ENCODE measurements at places on chromosomes 12 and 14. TPM values are rescaled to one million over a fixed set of nuclear protein-coding genes. Genes with fewer than 3 reads are reported as not detected.

AKAP6 gene
- total RNA-seq = 13.0 TPM

AQP6 gene
- total RNA-seq = not detected

TMTC1 gene
- 17.2 TPM for total RNA-seq

AKAP3 gene
- 2.0 TPM for total RNA-seq

DCN gene
- total RNA-seq = 371 TPM

GARIN6 gene
- not detected for total RNA-seq

KLRF2 gene
- not detected for total RNA-seq

KRT2 gene
- total RNA-seq = not detected

SCFD1 gene
- 107 TPM for total RNA-seq

PIWIL1 gene
- 1.5 TPM for total RNA-seq

IL31 gene
- total RNA-seq = not detected

KCNJ8 gene
- total RNA-seq = 24.1 TPM

ATXN7L3B gene
- total RNA-seq = 35.1 TPM

GRCh38 chr12:82619644-82620043, 67.1 kb upstream of the TMTC2 start:
- H3K4me1 ChIP-seq = peaks cover 4% of the 10 kb centered on the region
- no peak overlapping the region for H3K4me3 ChIP-seq
- no peak overlapping the region for H3K27ac ChIP-seq
- no peaks in the 10 kb centered on the region for H3K36me3 ChIP-seq
- DNase-seq = peak; percentile 47

- peaks cover 25% of the 10 kb centered on the region for H3K4me1 ChIP-seq
- no peaks in the 10 kb centered on the region for H3K36me3 ChIP-seq
- H3K27me3 ChIP-seq = no peaks in the 10 kb centered on the region
- H3K27ac ChIP-seq = no peak overlapping the region
- H3K4me3 ChIP-seq = no peak overlapping the region
Measured at GRCh38 chr14:52917735-52918134, 33.1 kb downstream of the FERMT2 start.

GRCh38 chr14:98138666-98139065, 1133.3 kb downstream of the BCL11B start:
- DNase-seq = peak; percentile 44
- H3K27ac ChIP-seq = no peak overlapping the region
- no peaks in the 10 kb centered on the region for H3K36me3 ChIP-seq
- no peaks in the 10 kb centered on the region for H3K4me1 ChIP-seq

GRCh38 chr14:55562135-55562534, 17.9 kb upstream of the KTN1 start:
- no peaks in the 10 kb centered on the region for H3K27me3 ChIP-seq
- H3K36me3 ChIP-seq = no peaks in the 10 kb centered on the region
- H3K27ac ChIP-seq = no peak overlapping the region
- no peak for DNase-seq

DNA sequence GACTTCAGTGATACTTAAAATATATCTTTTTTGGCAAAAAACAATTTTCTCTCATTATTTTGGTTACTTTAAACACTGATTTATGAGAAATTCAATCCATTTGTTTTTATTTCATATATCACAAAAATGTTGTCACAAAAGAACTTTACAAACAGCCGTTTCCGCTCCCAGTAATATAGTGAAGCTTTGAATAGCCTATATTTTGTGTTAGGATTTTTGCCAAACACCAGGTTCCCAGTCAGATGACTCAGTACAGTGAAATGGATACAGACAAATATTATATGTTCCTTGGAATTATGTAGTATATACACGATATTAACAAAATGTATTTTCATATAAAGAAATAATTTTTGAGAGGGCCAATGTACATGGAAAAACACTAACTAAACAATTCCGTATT, 411.1 kb downstream of the CCER1 start:
- H3K4me3 ChIP-seq = no peak overlapping the region
- H3K4me1 ChIP-seq = no peaks in the 10 kb centered on the region
- H3K36me3 ChIP-seq = no peaks in the 10 kb centered on the region
- H3K27me3 ChIP-seq = no peaks in the 10 kb centered on the region
- H3K27ac ChIP-seq = no peak overlapping the region

DNA sequence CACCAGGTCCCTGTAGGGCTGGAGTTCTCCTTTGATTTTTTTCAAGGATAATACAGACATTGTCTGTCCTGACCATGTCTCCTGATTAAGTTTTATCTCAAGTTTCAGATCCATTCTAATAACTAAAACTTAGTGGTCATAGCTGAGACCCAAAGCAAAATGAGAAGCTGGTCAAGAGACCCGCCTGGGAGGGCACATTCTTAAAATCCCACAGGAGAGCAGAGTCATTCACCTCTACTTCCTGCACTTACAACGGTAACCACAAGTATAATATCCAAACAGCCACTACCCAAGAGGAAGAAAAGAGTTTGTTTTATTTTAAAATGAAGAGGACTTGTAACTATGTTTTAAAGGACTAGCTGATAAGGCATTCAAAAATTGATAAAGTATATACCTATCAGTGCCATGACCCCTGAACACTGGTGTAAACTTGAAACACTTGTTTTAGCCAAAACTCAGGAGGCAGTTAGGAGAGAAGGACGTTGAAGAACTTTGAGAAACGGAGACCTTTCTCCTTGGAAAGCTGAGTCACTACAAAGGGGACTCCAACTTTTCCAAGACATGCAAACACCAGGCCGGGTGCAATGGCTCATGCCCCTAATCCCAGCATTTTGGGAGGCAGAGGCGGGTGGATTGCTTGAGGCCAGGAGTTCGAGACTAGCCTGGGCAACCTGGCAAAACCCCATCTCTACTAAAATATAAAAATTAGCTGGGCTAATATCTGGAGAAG, 478.2 kb downstream of the GLT1D1 start:
- H3K27ac ChIP-seq = no peak overlapping the region
- H3K4me3 ChIP-seq = no peak overlapping the region
- no peaks in the 10 kb centered on the region for H3K27me3 ChIP-seq

- no peak overlapping the region for H3K27ac ChIP-seq
- no peak for DNase-seq
- H3K36me3 ChIP-seq = no peaks in the 10 kb centered on the region
- no peaks in the 10 kb centered on the region for H3K27me3 ChIP-seq
- H3K4me1 ChIP-seq = peaks cover 5% of the 10 kb centered on the region
Measured at GRCh38 chr12:120996133-120996746, 17.9 kb downstream of the HNF1A start.

DNA sequence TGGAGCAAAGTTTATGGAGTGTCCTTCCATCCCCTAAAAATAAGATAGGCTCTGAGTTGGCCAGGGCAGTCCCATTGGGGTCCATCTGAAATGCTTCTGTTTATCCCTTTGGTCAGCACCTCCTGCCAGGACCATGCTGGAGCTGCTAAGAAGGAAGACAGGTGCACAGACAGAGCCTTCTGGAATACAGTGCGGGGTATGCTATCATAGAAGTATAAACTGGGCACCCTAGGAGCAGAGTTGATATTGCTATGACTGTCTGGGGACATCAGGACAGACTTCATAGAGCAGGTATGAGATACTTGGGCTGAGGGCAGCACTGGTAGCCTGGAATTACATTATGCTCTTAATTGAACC, 170.4 kb upstream of the HIF1A start:
- peak overlapping the region; percentile 86 for H3K27ac ChIP-seq
- no peaks in the 10 kb centered on the region for H3K27me3 ChIP-seq
- no peak overlapping the region for H3K4me3 ChIP-seq
- peaks cover 55% of the 10 kb centered on the region for H3K4me1 ChIP-seq
- DNase-seq = no peak

- H3K27ac ChIP-seq = no peak overlapping the region
- H3K36me3 ChIP-seq = no peaks in the 10 kb centered on the region
- no peak for DNase-seq
- H3K4me3 ChIP-seq = no peak overlapping the region
- no peaks in the 10 kb centered on the region for H3K27me3 ChIP-seq
- H3K4me1 ChIP-seq = no peaks in the 10 kb centered on the region
Measured at GRCh38 chr14:22282417-22282816, 306.6 kb downstream of the DAD1 start.

- no peaks in the 10 kb centered on the region for H3K4me1 ChIP-seq
- H3K36me3 ChIP-seq = peaks cover 4% of the 10 kb centered on the region
- no peak overlapping the region for H3K27ac ChIP-seq
- no peak for DNase-seq
- H3K27me3 ChIP-seq = no peaks in the 10 kb centered on the region
- H3K4me3 ChIP-seq = no peak overlapping the region
Measured at GRCh38 chr12:132543298-132544079, 53.5 kb downstream of the FBRSL1 start.

DNA sequence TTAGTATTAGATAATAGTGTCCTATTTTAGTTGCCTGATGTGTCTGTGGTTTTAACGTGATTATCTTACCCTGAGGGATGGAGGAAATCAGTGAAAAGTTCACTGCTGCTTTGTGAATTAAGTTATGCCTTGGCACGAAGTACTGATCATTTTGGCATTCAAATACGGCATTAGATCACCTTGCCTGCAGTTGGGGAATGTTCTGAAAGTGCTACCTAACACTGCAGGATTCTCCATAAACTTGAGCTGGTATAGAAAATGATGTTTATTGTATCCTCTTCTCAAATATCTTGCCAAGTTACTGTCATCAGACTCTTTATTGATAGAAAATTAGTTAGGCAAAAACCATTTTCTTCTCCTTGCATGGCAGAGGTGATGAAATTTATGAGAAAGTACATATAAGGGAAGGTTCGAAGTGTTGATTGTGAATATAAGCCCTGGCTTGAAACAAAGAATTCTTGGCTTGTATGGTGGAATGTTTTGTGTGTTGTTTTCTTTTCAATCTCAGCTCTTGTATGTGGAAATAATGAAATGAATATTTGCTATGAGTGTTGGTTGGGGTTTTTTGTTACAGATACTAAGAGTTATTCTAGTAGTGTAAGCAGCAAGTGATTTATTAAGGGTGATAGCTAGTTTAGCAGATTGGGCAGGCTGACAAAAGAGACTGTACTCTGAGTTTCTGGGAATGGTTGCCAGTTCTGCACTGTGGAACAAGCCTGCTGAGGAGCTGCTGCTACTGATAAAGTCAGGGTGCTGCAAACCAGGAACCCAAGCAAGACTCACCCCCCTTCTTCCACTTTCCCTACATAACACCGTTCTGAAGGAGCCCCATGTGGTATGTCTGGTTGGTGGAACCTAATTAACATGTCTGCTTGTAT, 448.3 kb downstream of the PCNX1 start:
- no peaks in the 10 kb centered on the region for H3K27me3 ChIP-seq
- H3K4me3 ChIP-seq = no peak overlapping the region
- H3K27ac ChIP-seq = peak overlapping the region; percentile 21
- peak; percentile 36 for DNase-seq
- peaks cover 12% of the 10 kb centered on the region for H3K4me1 ChIP-seq

DNA sequence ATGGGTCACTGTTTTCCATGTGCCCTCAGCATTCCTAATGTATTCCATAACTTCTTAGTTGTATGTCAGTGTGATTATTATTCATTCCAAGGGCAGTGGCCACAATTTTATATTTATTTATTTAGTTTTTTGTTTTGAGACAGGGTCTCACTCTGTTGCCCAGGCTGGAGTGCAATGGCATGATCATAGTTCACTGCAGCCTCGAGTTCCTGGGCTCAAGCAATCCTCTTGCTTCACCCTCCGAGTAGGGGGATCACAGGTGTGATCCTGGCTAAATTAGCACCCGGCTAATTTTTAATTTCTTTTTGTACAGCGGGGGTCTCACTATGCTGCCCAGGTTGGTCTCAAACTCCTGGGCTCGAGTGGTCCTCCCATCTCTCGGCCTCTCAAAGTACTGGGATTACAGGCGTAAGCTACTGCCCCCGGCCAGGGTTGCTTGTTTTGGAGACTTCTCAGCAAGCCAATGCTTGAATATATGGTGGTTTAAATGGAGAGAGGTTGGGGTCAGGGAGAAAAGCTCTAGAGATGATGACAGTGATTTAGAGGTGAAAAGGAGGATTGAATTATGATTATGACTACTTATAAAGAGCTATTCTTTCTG, 7.6 kb downstream of the GPRC5A start:
- H3K27me3 ChIP-seq = no peaks in the 10 kb centered on the region
- H3K4me1 ChIP-seq = peaks cover 42% of the 10 kb centered on the region
- H3K27ac ChIP-seq = peak overlapping the region; percentile 82
- no peak for DNase-seq
- no peaks in the 10 kb centered on the region for H3K36me3 ChIP-seq
- no peak overlapping the region for H3K4me3 ChIP-seq

- no peaks in the 10 kb centered on the region for H3K4me1 ChIP-seq
- no peaks in the 10 kb centered on the region for H3K27me3 ChIP-seq
- no peak overlapping the region for H3K4me3 ChIP-seq
- DNase-seq = no peak
- no peak overlapping the region for H3K27ac ChIP-seq
Measured at GRCh38 chr12:94779485-94779884, 129.1 kb upstream of the TMCC3 start.

DNA sequence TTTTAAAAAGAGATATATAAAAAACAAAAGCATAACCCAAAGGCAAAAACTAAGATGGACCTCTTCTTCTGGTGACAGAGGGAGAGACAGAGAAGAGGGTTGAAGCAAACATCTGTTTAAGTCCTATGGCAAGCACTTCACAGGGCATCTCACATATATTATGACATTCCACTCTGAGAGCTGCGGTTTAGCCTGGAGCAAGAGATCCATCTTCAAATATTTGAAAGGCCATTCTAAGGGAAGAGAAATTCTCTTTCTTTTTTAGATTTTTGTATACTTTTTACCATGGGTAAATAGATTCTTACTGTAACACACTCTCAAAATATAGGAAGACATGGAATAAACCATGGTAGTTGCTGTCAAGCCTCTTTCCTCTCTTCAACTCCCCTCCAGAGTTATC, 204.1 kb downstream of the GXYLT1 start:
- no peaks in the 10 kb centered on the region for H3K27me3 ChIP-seq
- no peaks in the 10 kb centered on the region for H3K36me3 ChIP-seq
- no peaks in the 10 kb centered on the region for H3K4me1 ChIP-seq
- H3K27ac ChIP-seq = no peak overlapping the region
- no peak overlapping the region for H3K4me3 ChIP-seq
